ENCODE measurements at places on chromosomes 13 and 19.

- H3K27ac ChIP-seq = no peak overlapping the region
- H3K36me3 ChIP-seq = peaks cover 30% of the 10 kb centered on the region
- H3K4me3 ChIP-seq = no peak overlapping the region
Observed at GRCh38 chr19:10789866-10790265, 46.1 kb downstream of the TMED1 start.

DNA sequence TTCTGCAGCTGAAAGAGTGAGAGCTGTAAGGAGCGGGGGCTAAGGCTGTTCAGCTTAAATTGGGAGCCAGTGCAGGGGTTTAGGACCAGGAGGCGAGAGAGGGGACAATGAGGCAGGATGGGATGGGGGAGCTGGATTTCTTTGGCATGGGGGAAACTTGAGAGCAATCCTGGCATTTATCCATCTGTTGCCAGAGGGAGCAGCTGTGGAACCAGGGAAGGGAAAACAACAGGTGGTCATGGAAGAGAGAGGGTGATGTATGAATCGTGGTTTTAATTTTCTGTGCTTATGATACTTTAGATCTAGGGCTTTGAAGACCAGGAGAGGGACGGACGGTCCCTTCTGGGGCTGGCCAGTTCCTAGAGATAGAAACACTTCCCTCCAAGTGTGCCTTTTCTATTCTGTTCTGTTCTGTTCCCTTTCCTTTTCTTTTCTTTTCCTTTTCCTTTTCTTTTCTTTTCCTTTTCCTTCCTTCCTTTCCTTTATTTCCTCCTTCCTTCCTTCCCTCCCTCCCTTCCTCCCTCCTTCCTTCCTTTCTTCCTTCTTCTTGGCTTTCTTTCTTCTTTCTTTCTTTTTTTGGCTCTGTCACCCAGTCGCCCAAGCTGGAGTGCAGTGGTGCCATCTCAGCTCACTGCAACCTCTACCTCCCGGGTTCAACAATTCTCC is 16.0 kb upstream of the CCL25 start:
- no peak overlapping the region for H3K27ac ChIP-seq
- H3K4me3 ChIP-seq = no peak overlapping the region

DNA sequence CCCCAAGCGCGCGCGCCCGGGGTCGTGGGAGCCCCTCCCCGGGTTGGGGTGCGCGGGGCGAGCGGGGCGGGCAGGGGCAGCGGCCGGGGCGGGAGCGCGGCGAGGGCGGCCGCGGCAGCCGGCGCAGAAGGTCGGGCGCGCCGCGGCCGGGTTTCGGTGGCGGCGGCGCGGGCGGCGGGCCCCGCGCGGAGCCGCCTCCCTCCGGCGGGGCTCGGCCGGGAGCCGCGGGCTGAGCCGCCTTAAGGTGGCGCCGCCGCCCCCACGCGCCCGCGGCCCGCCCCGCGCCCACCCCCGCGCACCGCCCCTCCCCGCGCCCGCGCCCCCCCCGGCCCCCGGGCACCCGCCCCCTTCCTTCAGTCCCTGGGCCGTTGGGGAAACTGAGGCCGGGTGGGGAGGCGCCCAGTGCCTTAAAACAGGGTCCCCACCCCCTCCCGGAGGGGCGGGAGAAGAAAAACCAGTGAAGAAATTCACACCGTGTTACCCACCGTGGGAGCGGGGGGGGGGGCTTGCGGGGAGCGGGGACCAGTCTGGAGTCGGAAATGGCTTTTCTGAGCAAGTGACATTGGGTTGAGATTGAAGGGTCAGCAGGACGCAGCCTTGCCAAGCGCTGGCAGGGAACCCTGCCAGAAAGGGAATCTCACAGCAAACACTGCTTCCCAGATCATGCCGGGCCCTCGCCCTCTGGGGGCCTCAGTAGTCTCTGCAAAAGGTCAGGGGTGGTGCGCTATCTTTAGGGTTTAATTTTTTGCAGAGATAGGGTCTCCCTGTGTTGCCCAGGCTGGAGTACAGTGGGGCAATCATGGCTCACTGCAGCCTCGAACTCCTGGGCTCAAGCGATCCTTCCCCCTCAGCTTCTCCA is at the start of gene TLE2:
TLE2 (minus strand) TSS at position 216 of the 859 bp plus-strand sequence. CDS start 376 bp downstream, outside the sequence.
- H3K36me3 ChIP-seq = peaks cover 5% of the 10 kb centered on the region
- peak within 1 kb of the TSS; percentile 72 for H3K4me3 ChIP-seq
- H3K27ac ChIP-seq = peak within 1 kb of the TSS; percentile 41
- DNase-seq = no peak
- H3K4me1 ChIP-seq = peaks cover 26% of the 10 kb centered on the region

DNA sequence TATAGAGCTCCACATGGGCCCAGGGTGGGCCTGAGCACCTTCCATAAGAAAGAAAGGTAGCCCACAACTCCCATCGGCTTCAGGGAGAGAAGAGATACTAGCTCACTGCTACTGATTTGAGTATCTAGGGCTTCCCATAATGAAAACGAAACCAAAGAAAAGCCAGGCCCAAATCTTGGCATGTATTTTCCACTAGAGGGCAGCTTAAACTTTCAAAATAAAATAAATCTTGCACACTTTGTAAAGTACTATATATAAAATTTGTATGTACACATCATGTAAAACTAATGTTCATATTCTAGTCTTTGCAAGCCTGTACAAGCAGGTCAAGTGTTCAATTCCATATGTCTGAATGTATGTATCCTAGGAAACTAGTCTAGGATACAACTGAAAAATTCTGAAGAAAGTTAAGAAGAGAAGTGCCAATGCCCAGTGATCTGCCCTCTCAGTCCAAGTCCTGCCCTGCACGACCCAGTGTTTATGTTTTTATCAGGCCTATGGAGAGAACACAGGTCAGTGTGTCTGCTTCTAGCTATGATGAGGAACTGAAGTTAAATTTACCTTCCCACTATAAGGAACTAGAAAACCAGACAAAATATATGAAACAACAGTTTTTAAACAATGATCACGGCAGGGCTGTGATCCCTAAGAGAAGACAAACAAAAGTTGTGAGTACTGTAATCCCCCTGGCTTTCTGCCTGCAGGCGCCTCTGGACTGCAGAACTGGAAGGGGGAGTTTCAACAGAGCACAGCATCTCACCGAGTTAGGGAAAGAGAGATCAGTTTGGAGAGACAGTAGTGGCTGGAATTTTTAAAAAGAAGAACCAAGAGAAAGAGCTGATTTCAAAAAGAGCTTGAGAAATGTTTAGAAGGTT is 475.7 kb downstream of the UQCRFS1 start:
- no peaks in the 10 kb centered on the region for H3K36me3 ChIP-seq
- DNase-seq = no peak
- peaks cover 8% of the 10 kb centered on the region for H3K4me1 ChIP-seq
- no peak overlapping the region for H3K4me3 ChIP-seq
- H3K27me3 ChIP-seq = peaks cover 4% of the 10 kb centered on the region
- peak overlapping the region; percentile 60 for H3K27ac ChIP-seq

- no peak for DNase-seq
- no peak overlapping the region for H3K27ac ChIP-seq
- H3K4me3 ChIP-seq = no peak overlapping the region
- H3K4me1 ChIP-seq = peaks cover 17% of the 10 kb centered on the region
- H3K36me3 ChIP-seq = peaks cover 5% of the 10 kb centered on the region
- no peaks in the 10 kb centered on the region for H3K27me3 ChIP-seq
Observed at GRCh38 chr13:71577127-71577526, 289.9 kb downstream of the DACH1 start.

GRCh38 chr13:36665630-36666029 is 8.2 kb upstream of the SERTM1 start:
- no peak overlapping the region for H3K27ac ChIP-seq
- no peaks in the 10 kb centered on the region for H3K36me3 ChIP-seq
- H3K4me1 ChIP-seq = peaks cover 21% of the 10 kb centered on the region
- H3K4me3 ChIP-seq = no peak overlapping the region
- H3K27me3 ChIP-seq = peaks cover 23% of the 10 kb centered on the region
- no peak for DNase-seq

- no peak overlapping the region for H3K4me3 ChIP-seq
- no peaks in the 10 kb centered on the region for H3K4me1 ChIP-seq
- peaks cover 21% of the 10 kb centered on the region for H3K36me3 ChIP-seq
- no peak for DNase-seq
- H3K27me3 ChIP-seq = no peaks in the 10 kb centered on the region
Observed at GRCh38 chr19:50005428-50005827, 19.7 kb downstream of the VRK3 start.

DNA sequence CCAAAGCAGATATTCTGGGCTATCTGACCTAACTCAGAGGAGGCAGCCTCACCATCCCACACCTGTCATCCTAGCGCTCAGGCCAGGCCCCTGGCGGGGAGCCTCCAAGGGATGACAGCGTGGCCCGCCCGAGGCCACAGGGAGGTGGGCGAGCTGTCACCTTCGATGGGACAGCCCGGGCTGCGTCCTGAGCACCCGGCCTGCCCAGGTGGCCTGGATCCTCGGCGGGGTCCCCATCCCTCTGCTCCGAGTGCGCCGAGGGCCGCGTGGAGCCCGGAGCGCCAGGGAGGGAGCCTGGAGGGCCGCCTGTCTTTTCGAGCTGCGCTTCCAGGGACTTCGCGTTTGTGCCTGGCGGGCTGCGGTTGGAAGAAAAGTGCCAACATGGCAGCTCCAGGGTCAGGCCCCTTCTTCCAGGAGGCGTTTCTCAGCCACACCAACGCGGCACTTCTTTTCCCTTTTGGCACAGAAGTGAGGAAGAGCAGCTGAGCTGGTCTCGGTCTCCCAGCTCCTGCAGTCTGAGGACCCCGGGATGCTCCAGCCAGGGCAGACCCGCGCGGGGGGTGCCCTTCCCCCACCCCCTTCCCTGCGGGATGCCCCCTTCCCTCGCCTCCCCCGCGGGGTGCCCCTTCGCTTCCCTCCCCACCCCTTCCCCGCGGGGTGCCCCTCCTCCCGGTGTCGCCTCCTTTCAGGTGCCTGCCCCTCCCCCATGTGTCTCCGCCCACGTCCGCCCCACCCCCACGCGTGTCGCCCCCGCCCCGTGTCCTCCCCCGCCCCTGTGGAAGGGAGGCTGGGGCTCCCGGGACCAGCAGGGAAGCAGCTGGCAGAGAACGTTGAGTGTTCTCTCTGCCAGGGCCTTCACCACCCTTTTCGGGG is 42.3 kb downstream of the GJA3 start:
- DNase-seq = no peak
- peaks cover 7% of the 10 kb centered on the region for H3K4me1 ChIP-seq
- no peaks in the 10 kb centered on the region for H3K36me3 ChIP-seq
- H3K27ac ChIP-seq = peak overlapping the region; percentile 89
- H3K27me3 ChIP-seq = peaks cover 1% of the 10 kb centered on the region

DNA sequence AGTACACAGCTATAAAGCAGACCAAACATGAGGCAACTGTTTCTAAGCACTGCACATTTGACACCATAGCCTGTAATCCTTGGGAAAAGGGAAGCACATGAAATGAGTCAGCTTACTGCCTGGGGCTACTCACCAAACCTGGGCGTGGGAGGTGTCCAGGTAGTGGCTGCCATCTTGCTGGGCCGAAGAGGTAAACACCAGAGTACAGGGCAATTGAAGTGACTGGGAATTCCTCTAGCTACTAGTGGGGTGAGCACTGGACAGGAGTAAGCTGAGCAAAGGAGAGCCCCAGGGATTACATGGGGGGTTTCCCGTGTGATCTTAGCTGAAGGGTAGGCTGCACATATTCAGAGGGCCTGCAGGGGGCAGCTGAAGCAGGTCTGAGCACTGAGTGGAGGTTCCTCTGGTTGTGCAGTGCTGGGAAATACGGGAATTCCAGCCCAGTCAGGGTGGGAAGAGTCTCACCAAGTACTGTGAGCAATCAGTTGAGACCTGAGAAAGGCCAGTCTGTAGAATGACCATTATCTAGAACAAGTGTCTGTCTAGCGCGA is 140.5 kb downstream of the SLC7A1 start:
- no peak for DNase-seq
- H3K27me3 ChIP-seq = peaks cover 4% of the 10 kb centered on the region
- H3K27ac ChIP-seq = no peak overlapping the region
- H3K4me3 ChIP-seq = no peak overlapping the region

DNA sequence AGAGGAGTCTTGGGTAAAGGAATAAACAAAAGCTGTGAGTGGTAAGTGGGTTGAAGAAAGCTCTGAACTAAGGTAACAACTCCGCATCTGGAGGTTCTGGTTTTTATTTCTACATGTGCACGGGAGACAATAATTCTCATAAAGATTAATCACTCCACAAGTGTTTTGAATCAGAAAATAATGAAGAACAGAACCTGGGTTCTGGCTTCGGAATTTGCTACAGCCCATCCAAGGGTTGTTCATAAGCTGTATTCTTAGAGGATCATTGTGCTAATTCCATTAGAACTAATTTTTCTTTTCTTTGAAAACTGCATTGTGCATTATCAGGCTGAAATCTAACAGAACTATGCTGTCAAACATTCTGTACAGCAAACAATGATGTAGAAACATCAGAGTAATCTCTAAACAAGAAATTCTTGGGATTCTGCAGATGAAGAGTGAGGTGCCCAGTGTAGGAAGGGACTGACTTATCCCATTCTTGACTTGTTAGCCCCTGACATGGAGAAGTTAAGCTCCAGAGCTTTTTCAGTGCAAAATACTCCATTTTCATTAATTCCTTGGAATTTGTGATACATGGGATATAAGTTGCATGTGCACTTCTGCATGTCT is 368.2 kb downstream of the COG6 start:
- peaks cover under 1% of the 10 kb centered on the region for H3K36me3 ChIP-seq
- no peak overlapping the region for H3K4me3 ChIP-seq
- peaks cover 7% of the 10 kb centered on the region for H3K4me1 ChIP-seq
- no peaks in the 10 kb centered on the region for H3K27me3 ChIP-seq

GRCh38 chr19:5131031-5131505 is 162.2 kb downstream of the KDM4B start:
- DNase-seq = no peak
- peaks cover 6% of the 10 kb centered on the region for H3K36me3 ChIP-seq
- peak overlapping the region; percentile 3 for H3K4me3 ChIP-seq
- H3K27ac ChIP-seq = peak overlapping the region; percentile 96
- peaks cover 72% of the 10 kb centered on the region for H3K4me1 ChIP-seq
- H3K27me3 ChIP-seq = no peaks in the 10 kb centered on the region

DNA sequence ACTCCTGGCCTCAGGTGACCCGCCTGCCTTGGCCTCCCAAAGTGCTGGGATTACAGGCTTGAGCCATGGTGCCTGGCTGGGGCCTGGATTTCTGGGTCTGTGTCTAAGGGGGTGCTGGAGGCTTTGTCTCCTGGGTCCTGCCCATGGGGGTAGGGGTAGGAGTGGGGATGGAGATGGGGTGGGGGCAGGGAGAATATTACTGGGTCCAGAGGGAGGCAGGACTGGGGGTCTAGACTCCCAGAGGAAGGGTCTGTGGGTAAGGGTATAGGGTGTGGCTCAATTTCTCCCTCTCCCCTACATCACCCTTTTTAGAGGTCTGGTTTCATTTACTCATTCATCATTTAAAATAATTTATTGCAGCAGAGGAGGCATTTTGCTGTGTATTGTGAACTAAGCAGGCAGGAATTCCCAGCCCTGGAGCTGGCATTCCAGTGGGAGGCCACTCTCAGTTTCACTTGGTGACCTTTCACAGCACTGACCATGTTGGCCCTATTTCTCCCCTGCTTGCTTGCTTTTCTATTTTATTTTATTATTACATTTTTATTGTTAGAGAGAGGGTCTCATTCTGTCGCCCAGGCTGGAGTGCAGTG is 810 bp upstream of the NFKBID start:
- no peaks in the 10 kb centered on the region for H3K27me3 ChIP-seq
- peak overlapping the region; percentile 73 for H3K27ac ChIP-seq
- H3K4me1 ChIP-seq = peaks cover 26% of the 10 kb centered on the region
- DNase-seq = no peak
- peak overlapping the region; percentile 95 for H3K4me3 ChIP-seq

GRCh38 chr13:105996391-105997025 is 539.0 kb downstream of the EFNB2 start:
- DNase-seq = no peak
- no peak overlapping the region for H3K27ac ChIP-seq
- no peak overlapping the region for H3K4me3 ChIP-seq
- H3K4me1 ChIP-seq = peaks cover 46% of the 10 kb centered on the region
- H3K36me3 ChIP-seq = no peaks in the 10 kb centered on the region

GRCh38 chr13:91313103-91313502 is 34.4 kb upstream of the MIR17HG start:
- H3K27me3 ChIP-seq = peaks cover 1% of the 10 kb centered on the region
- no peaks in the 10 kb centered on the region for H3K36me3 ChIP-seq
- no peaks in the 10 kb centered on the region for H3K4me1 ChIP-seq
- no peak overlapping the region for H3K4me3 ChIP-seq
- DNase-seq = no peak
